ENCODE measurements at places on chromosomes 6 and 20.

GRCh38 chr6:24332317-24332716, 25.5 kb downstream of the DCDC2 start:
- no peaks in the 10 kb centered on the region for H3K4me1 ChIP-seq
- no peaks in the 10 kb centered on the region for H3K36me3 ChIP-seq
- DNase-seq, result no peak
- no peak overlapping the region for H3K27ac ChIP-seq
- H3K4me3 ChIP-seq, result no peak overlapping the region
- peaks cover 7% of the 10 kb centered on the region for H3K27me3 ChIP-seq

- H3K4me1 ChIP-seq, result no peaks in the 10 kb centered on the region
- no peak overlapping the region for H3K4me3 ChIP-seq
These were observed 47.4 kb downstream of the BMP5 start for GRCh38 chr6:55827818-55828522.

DNA sequence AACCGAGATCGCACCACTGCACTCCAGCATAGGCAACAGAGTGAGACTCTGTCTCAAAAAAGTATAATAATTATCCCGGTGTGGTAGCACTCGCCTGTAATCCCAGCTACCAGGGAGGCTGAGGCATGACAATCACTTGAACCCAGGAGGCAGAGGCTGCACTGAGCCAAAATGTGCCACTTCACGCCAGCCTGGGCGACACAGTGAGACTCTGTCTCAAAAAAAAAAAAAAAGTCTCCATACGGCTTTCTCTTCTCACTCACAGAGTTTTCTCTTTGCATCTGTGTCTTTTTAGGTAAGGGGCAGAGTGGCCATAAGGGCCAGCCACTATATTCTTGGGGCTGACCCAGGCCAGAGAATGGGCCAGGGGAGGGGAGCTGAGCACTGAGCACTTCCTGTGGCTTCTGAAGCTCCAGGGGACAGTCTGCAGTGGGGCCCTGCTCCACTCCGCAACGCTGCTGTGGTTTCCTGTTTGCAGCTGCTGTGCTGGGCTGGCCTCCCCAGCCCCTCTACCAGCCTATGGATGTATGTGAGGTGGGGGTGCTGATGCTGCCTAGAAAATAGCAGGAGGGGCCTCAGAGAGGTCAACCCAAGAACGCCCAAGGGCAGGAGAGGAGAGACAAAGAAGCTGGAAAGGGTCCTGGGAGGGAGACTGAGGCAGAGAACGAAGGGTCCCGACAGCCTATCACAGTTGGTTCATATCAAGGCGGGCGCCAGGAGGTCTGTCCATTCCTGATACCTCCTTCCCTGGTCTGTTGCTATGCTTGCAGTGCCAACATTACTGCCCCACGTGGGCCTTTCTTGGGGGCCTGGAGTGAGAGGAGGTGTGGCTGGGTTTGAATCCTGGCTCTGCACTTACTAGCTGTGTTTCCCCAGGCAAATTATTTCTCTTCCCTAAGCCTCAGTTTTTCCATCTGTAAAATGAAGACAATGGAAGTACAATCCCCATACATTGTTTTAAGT, 16.0 kb downstream of the SLA2 start:
- no peaks in the 10 kb centered on the region for H3K27me3 ChIP-seq
- peak overlapping the region; percentile 92 for H3K27ac ChIP-seq
- H3K4me1 ChIP-seq, result peaks cover 25% of the 10 kb centered on the region
- H3K36me3 ChIP-seq, result peaks cover 75% of the 10 kb centered on the region

DNA sequence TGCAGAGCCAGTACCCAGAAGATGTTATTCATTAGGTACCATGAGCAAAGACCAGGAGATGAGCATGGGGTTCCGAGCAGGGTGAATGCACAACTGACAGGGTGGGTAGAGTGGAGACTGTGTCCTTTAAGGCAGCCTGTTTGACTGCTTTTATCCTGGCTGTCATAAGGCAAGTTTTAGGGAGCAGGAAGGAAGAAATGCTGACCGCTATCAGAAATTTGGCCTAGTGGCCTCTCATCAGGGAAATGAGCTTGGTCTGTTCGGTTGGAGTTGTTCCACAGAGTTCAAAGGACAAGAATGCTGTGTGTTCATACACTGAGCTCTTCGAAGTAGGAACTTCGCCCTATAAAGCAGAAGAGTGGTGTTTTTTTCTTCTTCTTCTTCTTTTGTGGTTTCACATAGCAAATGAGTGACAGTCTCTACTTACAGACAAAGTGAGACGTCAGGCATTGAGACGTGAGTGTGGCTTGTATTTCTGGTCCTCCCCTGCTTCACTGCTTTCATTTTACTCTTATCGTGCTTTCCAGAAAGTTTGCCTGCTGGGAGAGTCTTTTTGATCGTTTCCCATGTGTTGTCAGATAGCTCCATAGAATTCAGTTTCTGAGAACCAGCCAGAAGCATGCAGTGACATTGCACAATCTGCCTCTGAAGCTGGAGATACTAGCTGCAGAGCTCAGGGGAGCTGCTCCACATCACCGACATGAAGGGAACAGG, at the start of gene CASS4:
TSS of gene CASS4 (plus strand) at position 502 of the 714 bp plus-strand sequence. CDS start at position 701, 199 bp downstream.
- H3K4me3 ChIP-seq, result peak within 1 kb of the TSS; percentile 83
- H3K27me3 ChIP-seq, result no peaks in the 10 kb centered on the region
- H3K4me1 ChIP-seq, result peaks cover 44% of the 10 kb centered on the region
- DNase-seq, result no peak
- peaks cover 64% of the 10 kb centered on the region for H3K36me3 ChIP-seq
- peak within 1 kb of the TSS; percentile 92 for H3K27ac ChIP-seq

DNA sequence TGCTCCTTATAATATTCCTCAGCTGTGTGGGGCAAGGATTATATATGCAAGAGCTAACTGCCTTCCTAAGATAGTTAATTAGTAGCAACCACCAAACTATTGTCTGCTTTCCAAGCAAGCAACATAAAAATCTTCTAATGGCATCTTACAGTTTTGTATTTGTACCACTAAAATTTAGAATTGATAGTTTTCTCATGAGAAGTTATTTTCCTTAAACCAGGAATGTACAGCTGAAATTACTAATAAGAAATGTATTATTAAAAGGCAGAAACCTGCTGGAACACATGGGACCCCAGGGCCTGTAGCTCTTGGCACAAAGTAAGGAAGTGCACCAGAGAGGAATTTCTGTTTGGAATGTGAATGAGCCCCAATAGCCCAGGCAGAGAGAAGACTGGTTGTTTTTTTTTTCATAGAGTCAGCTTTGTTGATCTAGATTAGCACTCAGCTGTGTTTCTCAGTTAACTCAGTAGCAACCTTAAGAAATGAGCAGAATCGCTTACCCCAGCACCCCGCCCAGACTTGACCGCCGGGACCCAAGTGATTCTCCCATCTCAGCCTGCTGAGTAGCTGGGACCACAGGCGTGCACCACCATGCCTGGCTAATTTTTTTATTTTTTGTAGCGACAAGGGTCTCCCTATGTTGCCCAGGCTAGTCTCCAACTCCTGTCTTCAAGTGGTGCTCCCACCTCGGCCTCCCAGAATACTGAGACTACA, 2.6 kb downstream of the MGME1 start:
- H3K36me3 ChIP-seq, result peaks cover 75% of the 10 kb centered on the region
- DNase-seq, result no peak
- peak overlapping the region; percentile 67 for H3K27ac ChIP-seq
- H3K27me3 ChIP-seq, result no peaks in the 10 kb centered on the region
- H3K4me1 ChIP-seq, result peaks cover 41% of the 10 kb centered on the region
- peak overlapping the region; percentile 98 for H3K4me3 ChIP-seq

- no peak for DNase-seq
- H3K27me3 ChIP-seq, result peaks cover 26% of the 10 kb centered on the region
- no peak overlapping the region for H3K27ac ChIP-seq
These were observed 218.5 kb downstream of the LY86 start for GRCh38 chr6:6806844-6807518.

- H3K27me3 ChIP-seq, result no peaks in the 10 kb centered on the region
- no peaks in the 10 kb centered on the region for H3K4me1 ChIP-seq
- DNase-seq, result no peak
These were observed 140.9 kb upstream of the MOCS1 start for GRCh38 chr6:40075056-40075590.

- no peaks in the 10 kb centered on the region for H3K36me3 ChIP-seq
- DNase-seq, result no peak
- H3K4me1 ChIP-seq, result no peaks in the 10 kb centered on the region
These were observed 43.6 kb upstream of the SLC22A23 start for GRCh38 chr6:3500262-3501014.

- DNase-seq, result no peak
- H3K4me3 ChIP-seq, result no peak overlapping the region
- H3K36me3 ChIP-seq, result no peaks in the 10 kb centered on the region
These were observed 846.4 kb downstream of the FRK start for GRCh38 chr6:115214283-115214682.

DNA sequence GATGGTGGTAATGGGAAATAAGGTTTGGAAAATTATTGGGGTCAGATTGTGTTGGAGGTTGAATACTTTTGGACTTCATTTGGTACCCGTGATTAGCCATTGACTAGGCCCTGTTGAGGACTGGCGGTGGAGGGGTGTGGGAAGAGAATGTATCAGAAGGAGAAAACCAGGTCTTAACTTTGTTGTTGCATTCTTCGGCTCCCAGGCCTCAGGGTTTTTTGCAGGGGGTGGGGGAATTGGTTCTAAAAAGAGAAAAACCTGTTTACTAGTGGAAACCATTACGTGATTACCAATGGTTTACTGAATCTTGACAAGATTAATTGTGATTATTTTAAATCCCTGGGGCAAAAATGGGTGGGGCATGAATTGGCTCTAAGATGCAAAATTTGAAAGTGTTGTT, 85.1 kb downstream of the PHF20 start:
- H3K4me1 ChIP-seq, result peaks cover 3% of the 10 kb centered on the region
- peaks cover 29% of the 10 kb centered on the region for H3K36me3 ChIP-seq
- no peak overlapping the region for H3K27ac ChIP-seq
- no peaks in the 10 kb centered on the region for H3K27me3 ChIP-seq
- DNase-seq, result no peak

DNA sequence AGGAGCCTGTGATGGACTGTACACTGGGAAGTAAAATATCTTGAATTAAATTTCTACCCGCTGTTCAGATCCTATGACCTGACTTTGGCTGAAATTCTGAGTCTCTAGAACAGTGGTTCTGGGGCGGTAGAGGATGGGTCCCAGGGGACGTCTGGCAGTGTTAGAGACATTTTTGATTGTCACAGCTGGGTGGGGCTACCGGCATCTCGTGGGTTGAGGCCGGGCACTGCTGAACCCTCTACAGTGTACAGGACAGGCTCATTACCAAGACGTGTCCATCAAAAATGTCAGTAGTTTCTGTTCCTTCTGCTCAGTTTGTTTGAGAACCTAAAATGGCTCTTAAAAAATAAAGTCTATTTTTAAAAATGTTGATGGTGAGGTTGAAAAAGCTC, 11.5 kb upstream of the RPS6KA2 start:
- H3K27me3 ChIP-seq, result peaks cover 36% of the 10 kb centered on the region
- no peaks in the 10 kb centered on the region for H3K36me3 ChIP-seq
- DNase-seq, result no peak
- H3K27ac ChIP-seq, result no peak overlapping the region
- H3K4me1 ChIP-seq, result peaks cover 2% of the 10 kb centered on the region
- no peak overlapping the region for H3K4me3 ChIP-seq

GRCh38 chr6:116485559-116486184, 24.5 kb downstream of the CALHM6 start:
- H3K36me3 ChIP-seq, result no peaks in the 10 kb centered on the region
- no peaks in the 10 kb centered on the region for H3K4me1 ChIP-seq
- H3K27ac ChIP-seq, result no peak overlapping the region

GRCh38 chr6:131981624-131981978, 30.4 kb upstream of the CCN2 start:
- no peaks in the 10 kb centered on the region for H3K4me1 ChIP-seq
- no peaks in the 10 kb centered on the region for H3K36me3 ChIP-seq
- H3K27me3 ChIP-seq, result peaks cover 1% of the 10 kb centered on the region
- H3K4me3 ChIP-seq, result no peak overlapping the region
- no peak for DNase-seq
- no peak overlapping the region for H3K27ac ChIP-seq
